ENCODE measurements at places on chromosomes 1 and 21. TPM values are rescaled to one million over a fixed set of nuclear protein-coding genes. Genes with fewer than 3 reads are reported as not detected.

Gene VWA5B1
- under 0.01 TPM for total RNA-seq

Gene S1PR1
- 20.7 TPM for total RNA-seq

Gene ABCA4
- total RNA-seq = 0.25 TPM

Gene INKA2
- total RNA-seq = 2.7 TPM

Gene SPOCD1
- not detected for total RNA-seq

Gene GRIK1
- total RNA-seq = 4.9 TPM

Gene RGS2
- 23.1 TPM for total RNA-seq

Gene CYP4Z1
- 0.25 TPM for total RNA-seq

Gene PGLYRP4
- not detected for total RNA-seq

Gene ESRRG
- 7.1 TPM for total RNA-seq

Gene AURKAIP1
- total RNA-seq = 35.4 TPM

Gene ANKRD65
- 0.49 TPM for total RNA-seq

Gene YOD1
- 14.8 TPM for total RNA-seq

Gene MAEL
- total RNA-seq = 0.74 TPM

Gene UQCRHL
- total RNA-seq = 1.2 TPM

Gene AMY2B
- total RNA-seq = 60.5 TPM

Gene TRIM58
- total RNA-seq = 5.7 TPM

Gene RGS13
- not detected for total RNA-seq

Gene PGLYRP3
- not detected for total RNA-seq

Gene FTCD
- 0.98 TPM for total RNA-seq

Gene MROH9
- total RNA-seq = not detected

Gene VANGL2
- 19.4 TPM for total RNA-seq

Gene FBXO2
- total RNA-seq = 3.4 TPM

Gene TMPRSS15
- under 0.01 TPM for total RNA-seq

Gene S100A3
- total RNA-seq = not detected

Gene SLC44A3
- 1.7 TPM for total RNA-seq

Gene COL6A2
- 25.8 TPM for total RNA-seq

Measured in temporal lobe (tissue), 4 donors.